ENCODE measurements at places on chromosomes 6 and 20. TPM values are rescaled to one million over a fixed set of nuclear protein-coding genes. Genes with fewer than 3 reads are reported as not detected.

Gene PAQR8
- 2.1 TPM for total RNA-seq

Gene AVP
- total RNA-seq = not detected

Gene PROKR2
- not detected for total RNA-seq

Gene TAGAP
- total RNA-seq = not detected

Gene TULP4
- 107 TPM for total RNA-seq

Gene PRR3
- 3.4 TPM for total RNA-seq

Gene RSPO3
- 17.4 TPM for total RNA-seq

Gene MTFR2
- 0.83 TPM for total RNA-seq

Gene EIF6
- total RNA-seq = 89.0 TPM

Gene MLN
- total RNA-seq = not detected

Gene UNC93A
- total RNA-seq = not detected

Gene ZC3H12D
- not detected for total RNA-seq

Gene RSPH9
- total RNA-seq = 1.0 TPM

Gene OR2H1
- total RNA-seq = 0.14 TPM

Gene PACSIN1
- not detected for total RNA-seq

Gene EBF4
- 0.57 TPM for total RNA-seq

Gene SMPDL3A
- 196 TPM for total RNA-seq

Gene PEX7
- 7.3 TPM for total RNA-seq

Gene FOXO3
- 26.9 TPM for total RNA-seq

Gene ADGRG6
- total RNA-seq = 6.4 TPM

Gene TCP11
- not detected for total RNA-seq

Gene CALHM4
- not detected for total RNA-seq

Gene CGA
- total RNA-seq = 0.09 TPM

Gene MRPL18
- total RNA-seq = 78.9 TPM

Gene GDAP1L1
- total RNA-seq = under 0.01 TPM

Gene PLTP
- total RNA-seq = 18.3 TPM

Gene ADGRF4
- total RNA-seq = 0.74 TPM

Gene OR2H2
- total RNA-seq = not detected

Gene GNAS-AS1
- total RNA-seq = 1.2 TPM

Gene TSPO2
- not detected for total RNA-seq

Gene BPIFA1
- total RNA-seq = not detected

Gene SLPI
- 2.6 TPM for total RNA-seq

Gene CYP24A1
- 0.28 TPM for total RNA-seq

Gene RAB32
- total RNA-seq = 111 TPM

Gene UBE2C
- 4.3 TPM for total RNA-seq

Gene SNAP25
- total RNA-seq = 3.7 TPM

Gene MATN4
- total RNA-seq = not detected

Gene PTCHD4
- 3.0 TPM for total RNA-seq

Gene SCUBE3
- 1.8 TPM for total RNA-seq

Gene LGSN
- total RNA-seq = under 0.01 TPM

Data from smooth muscle cell of bladder (primary cell).